ENCODE measurements at places on chromosomes 6 and 20.
A peak's percentile ranks its signal among the peaks of the same experiment; 100 is the strongest.

DNA sequence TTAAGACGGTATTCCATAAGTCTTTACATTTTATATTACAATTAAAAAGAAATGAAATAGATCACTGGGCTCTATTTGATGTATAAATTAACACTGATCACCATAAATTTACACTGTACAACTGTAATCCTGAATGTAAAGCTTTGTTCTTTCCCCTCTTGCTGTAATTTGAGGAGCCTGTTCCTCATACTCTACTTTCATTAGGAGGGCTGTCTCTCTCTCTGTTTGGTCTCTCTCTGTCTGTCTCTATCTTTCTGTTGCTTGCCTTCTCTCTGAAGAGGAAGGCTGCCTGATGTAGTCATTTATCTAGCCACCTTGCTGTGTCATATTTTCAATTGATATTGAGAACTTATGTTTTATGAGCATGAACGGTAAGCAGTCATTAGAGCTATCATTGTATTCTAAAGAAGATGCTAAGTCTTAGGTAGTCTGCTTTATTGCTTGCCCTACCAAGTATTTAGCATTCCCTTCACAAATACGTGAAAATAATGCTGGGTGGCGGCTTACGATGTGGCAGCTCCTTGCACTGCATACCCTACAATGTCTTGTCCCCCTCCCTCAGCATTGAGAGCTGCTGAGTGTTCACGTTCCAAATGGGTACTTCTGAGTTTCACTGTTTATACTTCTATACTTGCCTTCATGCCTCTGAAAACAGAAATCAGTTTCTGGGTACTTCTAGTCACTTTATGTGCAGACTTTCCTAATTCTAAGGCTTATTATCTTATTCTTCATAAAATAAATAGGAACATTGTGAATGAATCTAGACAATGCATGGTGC lies 205.5 kb downstream of the NKAIN2 start:
- DNase-seq = no peak

- DNase-seq = peak; percentile 53
Observed at GRCh38 chr6:61809004-61809595, 476.9 kb downstream of the KHDRBS2 start.

DNA sequence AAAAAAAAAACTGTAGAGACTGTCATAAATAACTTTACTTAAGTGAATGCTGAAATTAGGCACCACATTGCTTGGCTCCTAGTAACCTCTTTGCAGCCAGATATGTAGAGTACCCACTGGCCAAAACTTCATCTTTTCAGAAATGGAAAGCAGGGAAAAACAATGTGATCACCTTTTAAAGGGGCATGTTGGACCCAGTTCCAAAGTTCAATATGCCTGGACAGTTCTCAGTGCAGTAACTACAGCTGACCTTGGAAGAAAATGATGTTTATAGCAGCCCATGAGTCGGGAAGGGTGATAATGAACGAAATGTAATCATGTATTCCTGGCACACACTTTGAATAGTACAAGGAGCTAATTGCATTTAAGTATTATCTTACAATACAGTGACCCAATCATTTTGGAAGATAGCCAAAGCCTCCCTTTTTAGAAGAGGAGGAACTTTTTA lies 93.6 kb upstream of the TAB2 start:
- DNase-seq = no peak

DNA sequence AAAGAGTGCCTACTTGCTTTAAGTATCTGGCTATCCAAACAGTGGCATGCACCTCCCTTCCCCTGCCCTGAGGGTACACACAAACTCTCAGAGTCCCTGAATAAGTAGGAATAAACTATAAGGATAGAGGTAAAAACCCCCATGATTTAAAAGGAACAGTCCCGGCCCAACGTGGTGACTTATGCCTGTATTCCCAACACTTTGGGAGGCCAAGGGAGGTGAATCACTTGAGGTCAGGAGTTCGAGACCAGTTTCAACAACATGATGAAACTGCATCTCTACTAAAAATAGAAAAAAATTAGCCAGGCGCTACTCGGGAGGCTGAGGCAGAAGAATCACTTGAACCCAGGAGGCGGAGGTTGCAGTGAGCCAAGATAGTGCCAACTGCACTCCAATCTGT lies 22.2 kb downstream of the SAMHD1 start:
- DNase-seq = no peak

- DNase-seq = no peak
Observed at GRCh38 chr6:87180105-87180728, 24.9 kb downstream of the ZNF292 start.

- DNase-seq = no peak
Observed at GRCh38 chr6:123094795-123095194, 98.8 kb downstream of the CLVS2 start.

- DNase-seq = no peak
Observed at GRCh38 chr20:60427516-60427915, 469.3 kb downstream of the CDH26 start.

GRCh38 chr6:149228311-149228955 lies 89.1 kb upstream of the TAB2 start:
- no peak for DNase-seq

GRCh38 chr20:14599613-14600012 lies 262.2 kb upstream of the FLRT3 start:
- no peak for DNase-seq

DNA sequence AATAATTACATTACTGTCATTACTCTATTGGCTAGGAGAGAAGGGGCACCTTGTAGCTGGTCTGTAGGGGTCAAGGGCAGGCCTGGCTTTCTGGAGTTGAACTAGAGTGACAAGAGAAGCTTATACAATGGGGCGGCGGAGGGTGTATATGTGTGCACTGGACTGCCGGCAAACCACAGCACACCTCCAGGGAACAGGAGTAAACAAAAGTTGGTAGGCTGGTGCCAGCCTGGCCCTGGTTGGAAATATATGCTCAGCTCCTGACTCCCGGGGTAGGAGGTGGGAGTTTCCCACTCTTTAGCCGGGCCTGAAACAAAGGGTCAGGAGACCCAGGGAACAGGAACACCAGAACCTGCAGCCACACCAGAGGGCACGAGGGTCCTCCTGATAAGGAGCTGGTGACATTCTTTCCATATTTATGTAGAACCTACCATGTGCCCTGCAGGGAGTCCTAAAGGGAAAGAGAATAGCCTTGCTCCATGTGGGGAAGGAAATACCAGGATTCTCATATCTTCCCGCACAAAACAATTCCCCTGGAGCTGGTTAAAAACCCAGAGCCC lies 5.1 kb downstream of the C6orf132 start:
- no peak for DNase-seq

- DNase-seq = no peak
Observed at GRCh38 chr20:61100489-61100888, 151.6 kb upstream of the CDH4 start.

DNA sequence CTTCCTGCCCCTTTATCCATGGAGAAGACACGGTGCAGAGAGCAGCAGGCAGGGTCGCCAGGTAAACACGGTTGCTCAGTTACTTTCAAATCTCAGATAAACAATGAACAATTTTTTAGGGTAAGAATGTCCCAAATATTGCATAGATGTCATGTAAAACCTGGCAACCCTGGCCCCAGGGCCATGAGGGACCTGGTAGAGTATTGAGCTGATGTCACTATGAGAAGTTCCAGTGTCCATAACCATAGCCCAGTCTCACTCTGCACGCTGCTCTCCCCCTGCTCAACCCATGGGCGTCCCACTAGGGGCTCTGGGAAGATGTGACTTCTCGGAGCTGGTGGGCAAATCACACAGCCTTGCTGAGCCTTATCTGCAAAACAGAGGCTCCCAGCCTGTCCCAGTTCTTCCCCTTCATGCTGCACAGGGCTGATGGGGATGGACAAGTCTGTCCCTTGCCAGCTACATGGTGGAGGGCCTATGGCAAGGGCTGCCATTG lies 71.3 kb upstream of the TOP1 start:
- DNase-seq = no peak

GRCh38 chr6:44192428-44193041 lies 24.2 kb upstream of the MYMX start:
- DNase-seq = no peak

- DNase-seq = no peak
Observed at GRCh38 chr6:62528894-62529526, 243.0 kb upstream of the KHDRBS2 start.

DNA sequence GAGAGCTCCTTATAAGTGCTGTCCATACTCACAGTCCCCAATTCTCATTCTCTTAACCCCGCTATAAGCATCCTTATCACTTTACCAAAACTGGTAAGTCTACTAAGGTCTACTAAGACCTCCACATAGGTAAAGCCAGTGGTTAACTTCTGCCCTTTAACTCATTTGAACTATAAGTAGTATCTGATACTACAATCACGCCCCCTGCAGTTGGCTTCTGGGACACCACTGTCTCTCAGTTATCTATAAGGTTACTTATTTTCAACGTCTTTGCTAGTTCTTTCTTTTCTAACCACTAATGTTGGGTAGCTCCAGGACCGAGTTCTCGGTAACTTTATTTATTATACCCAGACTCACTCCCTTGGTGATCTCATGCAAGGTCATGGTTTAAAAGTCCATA lies 142.6 kb downstream of the ARHGAP18 start:
- no peak for DNase-seq

- DNase-seq = no peak
Observed at GRCh38 chr6:140828856-140829255, 1303.9 kb upstream of the GJE1 start.

- DNase-seq = peak; percentile 50
Observed at GRCh38 chr20:59515013-59515905, 89.1 kb upstream of the PHACTR3 start.

- DNase-seq = no peak
Observed at GRCh38 chr6:42104804-42105125, 37.7 kb downstream of the C6orf132 start.

DNA sequence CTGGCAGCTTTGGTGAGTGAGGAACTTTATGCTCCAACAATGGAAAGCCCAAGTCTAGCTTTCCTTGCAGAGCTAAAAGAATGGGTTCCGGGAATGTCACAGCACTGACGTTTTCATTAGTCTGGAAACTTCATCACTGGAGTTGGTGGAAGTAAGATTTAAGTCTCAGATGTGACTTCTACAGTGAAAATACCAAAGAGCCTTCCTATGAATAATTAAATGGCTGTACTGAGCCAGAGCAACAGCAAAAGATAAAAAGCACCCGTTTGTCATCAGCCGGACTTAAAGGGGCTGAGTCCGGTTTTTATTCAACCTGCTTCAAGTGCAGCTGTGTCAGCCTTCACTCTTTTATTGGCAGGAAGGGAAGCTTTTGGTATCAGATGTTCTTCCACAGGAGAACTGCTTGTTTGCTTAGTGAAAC lies 46.5 kb upstream of the SHLD1 start:
- DNase-seq = no peak

DNA sequence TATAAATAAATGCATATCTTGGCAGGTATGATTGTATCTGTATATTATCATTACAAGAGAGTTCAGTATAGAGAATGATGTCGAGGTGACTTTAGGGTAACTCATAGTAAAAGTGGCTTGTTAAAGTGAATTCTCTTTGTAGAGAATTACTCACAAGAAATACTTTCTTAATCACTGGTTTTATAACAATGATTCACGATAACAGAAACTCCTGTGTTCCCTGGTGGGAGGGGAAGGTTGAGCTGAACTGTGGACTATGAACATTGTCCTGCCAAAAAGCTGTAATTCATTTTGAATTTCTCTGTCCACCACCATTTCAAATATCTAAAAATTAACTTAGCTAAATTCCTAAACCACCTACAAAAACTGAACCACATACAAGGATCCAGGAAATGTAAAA lies 7.7 kb downstream of the TPMT start:
- no peak for DNase-seq

DNA sequence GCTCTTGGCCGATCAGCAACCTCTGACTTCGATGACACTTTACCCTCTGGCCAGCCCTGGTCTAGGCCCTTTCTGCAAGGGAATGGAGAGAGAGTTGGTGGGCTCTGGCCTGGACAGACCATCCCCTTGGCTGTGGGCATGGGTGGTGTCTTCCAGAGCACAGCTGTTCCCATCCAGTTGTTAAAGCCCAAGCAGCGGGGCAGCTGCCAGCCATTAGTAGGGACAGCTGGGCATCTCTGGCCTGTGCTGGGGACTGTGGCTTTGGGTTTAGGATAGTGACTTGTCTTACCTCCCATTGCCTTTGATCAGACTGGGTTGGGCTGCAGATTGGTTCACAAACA lies 2.8 kb downstream of the CDC25B start:
- DNase-seq = no peak

DNA sequence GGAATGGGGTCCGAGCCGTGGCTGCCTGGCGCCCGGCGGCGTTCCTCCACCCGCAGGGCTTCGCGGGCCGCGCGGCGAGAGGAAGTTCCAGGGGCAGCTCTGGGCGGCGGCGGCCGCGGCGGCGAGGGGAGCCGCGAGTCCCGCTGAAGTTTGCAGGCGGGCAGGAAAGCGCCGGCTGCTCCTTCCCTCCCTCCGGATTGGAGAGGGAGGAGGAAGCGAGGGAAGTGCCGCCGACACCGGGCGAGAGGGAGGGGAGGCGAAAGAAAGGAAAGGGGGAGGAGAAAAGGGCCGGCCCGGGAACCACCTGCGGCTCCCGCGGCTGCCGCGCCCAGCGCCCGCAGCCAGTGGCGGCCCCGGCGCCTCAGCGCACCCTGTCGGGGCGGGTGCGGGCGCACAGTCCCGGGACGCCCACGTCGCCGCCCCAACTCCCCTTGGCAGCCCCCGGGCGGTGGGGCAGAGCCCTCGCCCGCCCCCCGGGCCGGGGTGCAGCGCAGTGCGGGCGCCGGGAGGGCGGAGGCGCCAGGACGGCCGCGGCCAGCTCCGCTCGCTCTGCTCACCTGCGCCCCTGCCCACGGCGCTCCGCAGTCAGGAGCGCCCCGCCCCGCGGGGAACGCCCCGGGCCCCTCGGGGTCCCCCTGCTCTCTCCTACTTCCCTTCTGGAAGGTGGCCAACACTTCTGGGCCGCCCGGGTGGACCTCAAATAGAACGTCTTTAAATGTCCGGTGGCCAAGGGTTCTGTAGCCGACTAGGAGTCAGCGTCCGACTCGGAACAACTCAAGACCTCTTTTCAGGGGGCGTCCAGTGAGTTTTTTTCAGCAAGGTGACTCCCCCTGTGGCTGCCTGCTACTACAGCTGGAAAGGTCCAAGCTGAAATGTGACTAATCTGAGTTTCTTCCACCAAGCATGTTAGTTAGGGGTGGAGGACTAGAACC lies 80.3 kb upstream of the CCDC28A start:
- DNase-seq = peak; percentile 77

- DNase-seq = no peak
Observed at GRCh38 chr6:109762166-109762565, 71.1 kb downstream of the FIG4 start.

DNA sequence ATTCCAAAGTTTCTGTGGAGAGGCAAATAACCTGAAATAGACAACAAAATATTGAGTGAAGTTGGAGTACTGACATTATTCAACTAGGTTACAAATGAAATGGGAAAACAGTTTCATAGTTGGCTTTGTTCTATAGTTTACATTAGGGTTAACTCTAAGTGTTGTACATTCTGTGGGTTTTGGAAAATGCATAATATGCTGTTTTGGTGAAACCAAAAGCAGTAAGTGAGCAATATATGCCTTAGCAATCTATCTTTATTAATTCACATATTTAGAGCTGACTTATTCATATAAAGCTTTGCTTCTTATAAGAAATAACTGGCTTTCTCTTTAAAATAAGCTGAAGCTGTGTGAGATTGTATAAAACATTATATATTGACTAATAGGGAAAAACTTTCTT lies 157.5 kb upstream of the AHI1 start:
- DNase-seq = no peak

GRCh38 chr20:60804918-60805630 lies 447.0 kb upstream of the CDH4 start:
- no peak for DNase-seq

GRCh38 chr6:134482593-134483270 lies 164.8 kb upstream of the SGK1 start:
- DNase-seq = no peak
